ENCODE measurements at places on chromosomes 1 and 21.

DNA sequence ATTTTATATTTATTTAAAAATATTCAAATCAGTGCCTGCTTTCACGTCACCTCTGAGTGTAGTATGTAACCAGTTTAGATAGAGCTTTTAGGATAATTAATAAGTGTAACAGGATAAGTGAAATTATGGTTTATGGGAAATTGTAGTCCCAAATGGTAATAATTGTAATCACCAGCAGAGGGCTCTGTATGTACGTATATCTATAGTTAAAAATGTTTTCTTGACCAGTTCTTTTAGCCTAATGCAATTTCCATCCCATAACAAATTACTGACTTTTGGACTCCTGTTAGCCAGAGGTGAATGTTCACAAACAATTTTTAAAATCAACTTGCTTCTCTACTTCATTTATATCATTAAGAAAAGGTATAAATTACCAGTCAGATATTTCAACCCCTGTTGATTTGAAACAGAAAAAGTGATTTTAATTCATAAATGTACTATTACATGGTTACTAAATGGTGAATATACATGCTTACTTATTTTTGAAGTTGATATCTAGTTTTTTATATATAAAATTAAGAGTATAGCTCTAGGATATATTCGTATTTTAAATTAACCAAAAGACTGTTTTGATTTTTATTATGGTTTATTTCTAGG lies 25.3 kb downstream of the SLC30A7 start:
- DNase-seq = peak; percentile 86

GRCh38 chr1:200233393-200233792 lies 176.4 kb downstream of the ZNF281 start:
- DNase-seq = peak; percentile 37

GRCh38 chr1:89975540-89976125 lies 19.3 kb upstream of the ZNF326 start:
- DNase-seq = peak; percentile 65

DNA sequence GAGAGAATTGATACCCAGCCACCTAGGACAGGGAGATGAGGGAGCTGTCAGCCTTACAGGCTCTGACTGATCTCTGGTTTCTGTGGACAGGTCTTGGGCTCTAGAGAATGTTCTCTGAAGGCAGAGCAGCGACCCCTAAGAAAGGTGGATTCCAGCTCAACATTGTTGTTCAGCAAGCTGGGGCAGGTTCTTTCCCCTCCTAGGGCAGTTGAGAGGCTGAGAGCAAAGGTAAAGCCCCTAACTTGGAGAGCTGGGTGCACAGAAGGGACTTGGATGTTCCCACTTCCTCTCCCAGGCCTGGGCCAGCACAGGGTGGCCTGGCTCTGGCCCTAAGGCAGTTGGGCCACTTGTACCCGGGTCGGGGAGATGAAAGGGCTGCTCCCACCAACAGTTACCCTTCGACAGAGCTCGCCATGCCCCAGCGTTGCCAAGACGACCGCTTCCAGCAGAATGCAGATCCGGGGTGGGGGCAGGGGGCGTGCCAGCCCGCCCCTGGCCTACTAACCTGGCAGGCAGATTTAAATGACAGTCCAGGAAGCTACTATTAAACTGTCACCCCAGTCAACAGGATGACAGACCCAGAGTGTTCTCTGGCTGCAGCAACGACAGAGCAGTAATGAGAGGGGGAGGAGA lies 31.6 kb downstream of the LRP8 start:
- no peak for DNase-seq

DNA sequence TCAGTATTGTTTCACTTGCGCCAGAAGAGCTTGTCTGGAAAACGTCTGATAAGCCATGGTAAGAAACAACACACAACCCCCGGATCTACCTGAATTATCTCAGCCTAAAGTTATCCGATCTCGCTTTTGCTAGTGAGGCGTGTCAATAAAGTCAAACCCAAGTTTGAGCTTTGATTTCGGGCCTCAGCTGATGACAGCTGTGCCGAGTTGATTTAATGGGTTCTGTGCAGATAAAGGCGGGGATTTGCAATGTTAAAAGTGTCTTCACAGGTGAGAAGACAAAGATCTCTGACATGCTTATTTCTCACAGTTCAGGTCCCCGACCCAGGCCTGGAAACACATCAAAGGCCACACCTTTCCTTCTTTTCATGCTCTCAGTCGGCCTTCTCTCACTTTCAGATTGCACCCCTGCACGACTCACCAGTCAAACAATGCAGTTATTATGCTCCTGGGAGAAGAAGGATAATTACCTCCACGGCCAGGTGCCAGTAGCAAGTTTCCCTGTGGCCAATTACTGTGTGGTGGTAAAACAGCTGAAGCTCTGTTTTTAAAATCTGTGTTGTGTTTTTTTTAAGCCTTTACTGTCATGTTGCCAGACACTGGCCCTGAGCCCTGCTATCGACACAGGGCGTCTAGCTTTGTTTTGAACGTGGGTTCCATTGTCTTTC lies 245.3 kb upstream of the RUNX1 start:
- no peak for DNase-seq

- no peak for DNase-seq
These were observed 391.7 kb downstream of the KCTD3 start for GRCh38 chr1:215958841-215959240.

DNA sequence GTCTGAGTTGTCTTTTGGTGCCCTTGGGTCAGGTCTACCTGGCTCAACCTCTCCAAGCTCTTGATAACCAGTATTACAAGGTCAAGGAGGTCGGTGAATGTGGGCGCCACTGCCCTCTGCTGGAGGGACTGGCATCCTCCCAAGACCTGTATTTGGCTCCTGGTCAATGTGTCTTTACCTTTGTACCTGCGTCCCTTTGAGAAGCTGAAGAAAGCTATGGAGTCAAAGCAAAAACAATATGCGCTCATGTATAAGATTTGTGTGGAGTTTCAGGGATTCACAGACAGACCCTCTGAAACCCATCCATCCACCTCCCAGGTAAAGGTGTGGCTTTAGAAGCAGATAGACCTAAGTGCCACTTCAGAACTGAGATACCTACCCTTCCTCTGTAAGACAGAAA lies 61.8 kb upstream of the NBL1 start:
- peak; percentile 70 for DNase-seq

- DNase-seq = peak; percentile 94
These were observed 717 bp upstream of the BATF3 start for GRCh38 chr1:212700223-212700891.

- DNase-seq = peak; percentile 57
These were observed 7.6 kb downstream of the RSBN1 start for GRCh38 chr1:113804421-113805255.

DNA sequence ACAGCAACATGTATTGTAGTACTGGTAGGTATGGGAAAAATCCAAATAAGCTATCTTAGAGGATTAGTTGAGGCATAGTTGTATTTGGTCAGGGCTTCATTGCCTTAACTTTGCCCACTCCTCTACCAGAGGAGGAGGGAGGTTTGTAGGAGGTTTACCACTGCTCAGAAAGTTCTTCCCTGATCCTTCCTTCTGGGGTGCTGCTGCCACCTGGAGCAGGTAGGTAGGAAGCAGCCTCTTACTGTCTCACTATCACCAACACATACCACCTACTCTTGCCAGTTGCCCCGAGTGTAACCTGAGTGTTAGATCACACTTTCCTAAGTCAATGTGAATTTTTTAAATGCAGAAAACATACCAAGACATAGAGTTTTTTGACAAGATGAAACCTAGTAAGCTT lies 24.1 kb upstream of the ZSWIM5 start:
- no peak for DNase-seq

DNA sequence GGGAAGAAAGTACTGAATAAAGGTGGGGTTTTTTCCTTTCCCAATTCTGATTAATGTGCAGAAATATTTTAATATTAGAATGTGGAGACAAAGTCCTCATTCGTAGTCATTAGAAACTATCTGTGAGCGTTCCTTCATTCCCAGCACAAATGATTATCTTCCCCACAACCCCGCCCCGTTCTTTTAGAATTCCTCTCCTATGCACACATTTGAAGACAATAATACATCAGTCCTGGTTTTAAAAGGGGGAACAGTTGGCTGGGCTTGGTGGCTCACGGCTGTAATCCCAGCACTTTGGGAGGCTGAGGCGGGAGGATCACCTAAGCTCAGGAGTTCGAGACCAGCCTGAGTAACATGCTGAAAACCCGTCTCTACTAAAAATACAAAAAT lies 876 bp downstream of the ALDH9A1 start:
- DNase-seq = no peak

DNA sequence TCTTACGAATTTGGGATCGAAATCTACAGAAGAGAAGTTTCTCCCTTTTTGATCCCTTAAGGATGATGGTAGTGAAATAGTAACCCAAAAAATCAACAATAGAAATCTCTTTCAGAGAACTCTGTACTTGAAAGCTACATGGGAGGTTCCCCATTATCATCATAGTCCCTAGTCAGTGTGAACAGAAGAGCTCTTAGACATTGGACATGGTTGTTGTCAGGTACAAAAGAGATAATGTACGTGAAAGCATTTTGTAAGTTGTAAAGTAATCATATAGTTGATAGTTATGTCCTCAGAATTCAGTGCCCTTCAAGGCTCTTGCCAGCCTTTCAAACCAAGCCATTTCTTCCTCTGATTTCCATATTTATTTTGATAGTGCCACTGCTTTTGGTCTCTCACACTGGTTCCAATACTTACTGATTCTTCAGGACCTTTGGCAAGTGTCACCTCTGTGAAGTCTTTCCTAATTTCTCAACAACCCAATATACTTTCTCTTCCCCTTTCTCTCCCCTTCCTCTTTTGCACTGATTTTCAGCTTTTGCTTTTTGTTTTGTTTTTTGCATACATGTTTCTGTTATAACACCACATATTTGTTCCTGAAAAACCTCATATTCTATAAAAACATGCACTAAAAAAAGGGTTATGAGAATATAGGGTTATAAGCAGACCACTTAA lies 22.4 kb downstream of the VPS45 start:
- peak; percentile 86 for DNase-seq

DNA sequence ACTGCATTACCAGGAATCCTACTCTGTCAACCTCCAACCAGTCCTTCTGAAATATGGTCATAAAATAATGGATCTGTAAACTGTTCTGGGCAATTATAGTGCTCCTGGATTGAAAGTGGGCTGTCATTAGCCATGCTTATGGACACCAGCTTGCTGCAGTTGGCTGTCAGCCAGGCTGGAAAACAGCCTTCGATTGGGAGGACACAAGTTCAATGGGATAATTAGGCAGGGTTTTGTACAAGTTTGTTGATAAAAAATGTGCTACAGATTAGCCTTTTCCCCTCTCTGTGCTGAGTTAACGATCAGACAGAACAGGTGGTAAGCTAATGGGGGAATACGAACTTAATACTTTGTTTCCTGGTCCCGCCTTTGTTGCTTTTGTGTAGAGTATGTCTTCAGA lies 413.9 kb downstream of the DUSP10 start:
- no peak for DNase-seq

- no peak for DNase-seq
These were observed 143.7 kb downstream of the PLPP3 start for GRCh38 chr1:56435434-56436262.

- no peak for DNase-seq
These were observed 4.6 kb upstream of the TMEM269 start for GRCh38 chr1:42780176-42780575.

DNA sequence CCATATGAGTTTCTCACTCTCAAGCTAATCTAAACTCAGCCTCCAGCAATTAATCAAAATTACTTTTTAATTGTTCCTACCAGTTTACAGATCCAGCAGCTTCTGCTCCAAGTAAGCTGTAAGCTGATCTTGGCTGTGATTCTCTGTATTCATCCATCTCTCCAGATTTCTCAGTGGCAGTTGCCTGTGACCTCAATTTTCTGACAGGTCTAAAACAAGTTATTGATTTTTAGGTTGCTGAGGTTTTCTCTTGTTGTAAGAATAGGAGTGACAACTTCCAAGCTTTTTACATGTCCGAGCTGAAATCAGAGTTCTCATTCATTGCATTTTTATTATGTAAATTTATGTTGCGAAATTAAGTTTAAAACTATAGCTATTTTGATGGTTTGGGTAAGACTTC lies 1044.4 kb downstream of the PLA2G4A start:
- no peak for DNase-seq

GRCh38 chr1:17503146-17503545 lies 36.4 kb upstream of the ARHGEF10L start:
- DNase-seq = no peak

GRCh38 chr1:224726441-224727182 lies 110.5 kb downstream of the CNIH3 start:
- DNase-seq = peak; percentile 95

DNA sequence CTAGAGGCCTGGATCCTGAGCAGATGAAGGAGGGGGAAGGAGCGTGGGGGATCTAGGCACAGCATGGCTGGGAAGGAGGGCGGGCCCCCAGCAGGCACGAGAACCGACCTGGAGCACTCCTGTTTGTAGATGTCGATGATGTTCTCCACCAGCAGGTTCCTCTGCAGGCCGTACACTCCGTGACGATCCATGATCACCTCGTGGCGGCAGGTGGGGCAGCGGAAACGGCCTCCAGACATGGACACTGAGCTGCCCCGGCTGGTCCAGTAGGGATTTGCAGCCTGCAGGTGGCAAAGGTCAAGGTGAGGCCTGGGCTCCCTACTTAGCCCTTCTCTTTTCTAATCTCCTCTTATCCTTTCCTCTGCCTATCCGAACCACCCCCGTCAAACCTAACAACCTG lies 1.3 kb downstream of the TRIM63 start:
- no peak for DNase-seq

DNA sequence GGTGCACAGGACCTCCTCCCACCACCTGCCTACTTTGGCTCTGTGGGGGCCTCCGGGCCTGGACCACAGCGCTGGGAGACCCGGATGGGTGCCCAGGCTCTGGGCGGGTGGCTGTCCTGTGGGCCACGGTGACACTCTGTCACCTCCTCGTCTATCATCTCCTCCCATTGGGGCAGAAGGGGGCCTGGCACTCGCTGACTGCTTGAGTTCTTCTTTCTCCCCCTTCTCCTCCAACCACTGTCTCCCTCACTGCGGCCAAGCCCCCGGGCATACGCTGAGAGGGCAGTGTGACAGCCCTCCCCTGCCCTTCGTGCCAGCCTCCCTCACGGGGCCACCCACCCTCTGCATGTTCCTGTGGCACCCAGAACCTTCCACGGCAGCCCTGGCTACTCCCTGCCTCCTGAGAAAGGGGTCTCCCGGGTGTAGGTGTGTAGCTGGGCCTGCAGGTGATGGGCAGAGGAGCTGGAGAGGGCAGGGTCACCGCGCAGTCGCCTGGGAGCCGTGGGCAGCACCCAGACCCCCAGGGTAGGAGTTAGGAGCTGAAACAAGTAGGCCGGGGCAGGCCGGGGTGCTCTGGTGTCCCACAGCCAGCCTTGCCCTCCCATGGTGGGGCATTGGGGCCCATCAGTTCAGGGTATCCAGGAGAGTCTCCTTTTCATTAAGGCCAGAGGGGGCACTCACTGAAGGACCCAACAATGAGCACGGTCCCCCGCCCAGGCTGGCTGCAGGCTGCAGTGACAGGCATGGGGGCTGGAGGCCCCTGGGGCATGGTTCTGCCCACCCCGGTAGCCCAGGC lies 9.2 kb upstream of the ARF1 start:
- no peak for DNase-seq

Data from suppressor macrophage treated with lipopolysaccharide for 1 hour (primary cell).